ENCODE measurements at places on chromosomes 4 and X. TPM values are rescaled to one million over a fixed set of nuclear protein-coding genes. Genes with fewer than 3 reads are reported as not detected.
A peak's percentile ranks its signal among the peaks of the same experiment; 100 is the strongest.

Gene ITIH6
- total RNA-seq, result not detected

DNA sequence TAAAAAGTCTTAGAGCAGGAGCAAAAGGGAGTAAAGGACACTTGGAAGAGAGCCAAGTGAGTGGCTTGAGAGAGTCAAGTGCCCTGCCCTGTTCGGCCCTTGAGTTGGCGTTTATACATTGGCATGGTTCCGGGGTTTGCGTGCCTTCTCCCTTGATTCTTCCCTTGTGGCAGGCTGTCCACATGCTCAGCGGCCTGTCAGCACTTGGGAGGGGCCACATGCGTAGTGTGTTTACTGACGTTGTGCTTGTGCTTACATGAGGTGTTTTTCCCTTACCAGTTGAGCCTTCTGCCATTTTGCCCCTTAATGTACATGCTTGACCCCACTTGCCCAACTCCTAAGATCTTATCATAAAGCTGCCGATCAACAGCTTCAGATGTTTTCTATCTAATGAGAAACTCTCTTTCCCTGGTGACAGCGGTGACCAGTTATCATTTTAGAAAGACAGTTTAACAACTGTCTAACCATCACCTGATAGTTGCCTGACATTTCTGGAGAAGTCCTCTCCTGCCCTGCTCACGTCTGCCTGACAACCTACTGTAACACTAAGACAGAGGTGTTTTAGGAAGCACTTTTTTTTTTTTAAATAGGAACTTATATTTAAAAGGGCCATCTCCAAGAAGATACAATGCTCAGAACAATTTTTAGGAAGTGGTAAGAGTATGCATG lies 49.5 kb upstream of the GC start:
- DNase-seq, result peak; percentile 41

Gene ADRA2C
- not detected for total RNA-seq

GRCh38 chr4:80202741-80203553 lies 5.6 kb downstream of the PRDM8 start:
- DNase-seq, result peak; percentile 53

DNA sequence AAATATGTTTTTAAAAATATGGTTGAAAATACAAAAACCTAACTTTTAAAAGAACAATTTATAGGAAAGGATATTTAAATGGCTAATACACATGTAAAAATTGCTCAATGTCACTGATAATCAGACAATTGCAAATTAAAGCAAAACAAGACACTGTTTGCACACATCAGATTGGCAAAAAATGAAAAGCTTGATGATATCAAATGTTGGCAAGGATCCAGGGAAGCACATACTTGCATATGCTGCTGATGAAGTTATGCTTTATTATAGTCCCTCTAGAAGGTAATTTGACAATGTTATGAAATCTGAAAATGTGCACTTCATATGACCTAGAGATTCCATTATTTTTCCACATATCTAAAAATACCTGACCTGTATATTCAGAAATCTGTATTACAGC lies 45.7 kb upstream of the EPGN start:
- no peak for DNase-seq

Gene GRPR
- total RNA-seq, result not detected

DNA sequence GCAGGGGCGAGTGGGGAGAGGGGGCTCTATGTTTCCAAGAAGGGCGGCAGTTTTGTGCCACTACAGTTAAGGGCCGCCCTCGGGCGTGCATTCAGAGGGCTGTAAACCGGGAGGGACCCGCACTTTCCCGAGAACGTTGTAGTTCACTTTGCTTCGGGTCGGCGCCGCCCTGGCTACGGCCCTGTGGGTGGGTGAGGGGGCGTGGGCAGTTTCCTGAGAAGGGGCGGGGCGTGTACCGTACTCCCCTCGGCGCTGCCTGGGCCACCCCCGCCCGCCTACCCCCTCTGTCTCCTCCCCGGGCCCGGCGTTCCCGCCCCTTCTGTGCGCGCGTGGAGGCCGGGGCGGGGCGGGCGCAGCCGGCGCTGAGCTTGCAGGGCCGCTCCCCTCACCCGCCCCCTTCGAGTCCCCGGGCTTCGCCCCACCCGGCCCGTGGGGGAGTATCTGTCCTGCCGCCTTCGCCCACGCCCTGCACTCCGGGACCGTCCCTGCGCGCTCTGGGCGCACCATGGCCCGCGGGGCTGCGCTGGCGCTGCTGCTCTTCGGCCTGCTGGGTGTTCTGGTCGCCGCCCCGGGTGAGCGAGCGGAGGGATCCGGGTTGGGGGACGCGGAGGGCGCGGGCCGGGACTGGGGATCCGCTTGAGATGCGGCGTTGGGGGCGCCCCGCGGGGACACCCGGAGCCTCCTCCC lies at the start of gene CD99:
Gene CD99 (plus strand): TSS at position 440 of the 687 bp plus-strand sequence. CDS start 66 bp downstream, at position 506.
- peak; percentile 96 for DNase-seq

Gene HSFX4
- not detected for total RNA-seq

GRCh38 chr4:110216129-110216528 lies 17.7 kb upstream of the ELOVL6 start:
- DNase-seq, result no peak

Gene CENPVL1
- not detected for total RNA-seq

GRCh38 chr4:141121768-141122454 lies 11.4 kb downstream of the RNF150 start:
- no peak for DNase-seq

DNA sequence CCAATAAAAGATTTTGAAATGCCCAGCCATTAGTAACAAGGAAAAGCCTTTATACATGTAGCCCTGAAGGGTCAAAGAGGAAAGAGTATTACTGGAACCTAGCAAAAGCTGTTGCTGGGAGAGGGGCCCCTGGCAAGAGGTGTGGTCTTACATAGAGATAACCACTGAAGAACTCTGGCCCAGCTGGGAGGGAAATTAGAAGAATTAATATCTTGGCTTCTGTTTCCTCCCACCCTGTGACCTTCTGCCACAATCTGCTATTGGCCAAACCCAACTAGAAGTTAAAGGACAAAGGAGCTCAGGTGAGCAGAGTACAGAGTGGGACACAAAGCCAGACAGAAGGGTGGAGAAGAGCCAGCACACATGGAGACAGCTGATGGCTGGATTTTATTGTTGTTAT lies 39.3 kb upstream of the CCNG2 start:
- DNase-seq, result no peak

Gene NAT8L
- 1.9 TPM for total RNA-seq

GRCh38 chr4:560731-561291 lies 15.3 kb downstream of the TMEM271 start:
- no peak for DNase-seq

DNA sequence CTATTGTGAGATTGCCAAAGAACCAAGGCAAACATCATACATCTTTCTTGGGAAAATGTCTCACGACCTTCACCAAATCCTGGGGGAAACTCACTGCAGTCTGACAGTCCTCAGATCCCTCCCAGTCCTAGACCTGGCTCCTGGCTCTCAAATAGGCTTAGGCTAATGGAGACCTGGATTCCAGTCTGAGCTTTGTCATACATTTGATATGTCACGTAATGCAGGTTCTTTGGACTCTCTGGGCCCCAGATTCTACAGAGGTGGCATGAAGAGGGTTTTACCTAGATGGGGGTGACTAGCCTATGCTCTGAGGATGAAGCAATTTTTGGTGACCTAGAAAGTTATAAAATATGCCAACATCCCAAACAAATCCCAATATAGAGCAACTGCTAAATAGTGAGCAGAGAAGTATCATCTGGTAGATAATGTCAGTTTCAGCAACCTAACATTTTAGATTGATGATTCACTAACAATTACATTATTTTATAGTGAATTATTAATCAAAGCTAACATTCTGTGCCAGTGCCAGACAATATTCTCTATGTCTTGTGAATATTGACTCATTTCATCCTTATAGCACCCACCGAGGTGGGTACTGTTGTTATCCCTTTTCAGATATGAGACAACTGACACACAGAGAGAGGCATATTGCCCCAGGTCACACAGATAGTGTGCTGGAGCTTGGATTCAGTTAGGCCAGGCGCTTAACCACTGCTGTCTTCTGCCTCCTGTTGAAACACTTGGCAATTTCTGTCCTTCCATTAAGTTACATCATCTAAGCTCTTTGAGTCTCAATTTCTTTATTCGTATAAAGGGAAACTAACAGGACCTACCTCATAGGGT lies 195.4 kb upstream of the MAMLD1 start:
- DNase-seq, result no peak

Gene APELA
- not detected for total RNA-seq

Gene TRIM60
- total RNA-seq, result not detected

DNA sequence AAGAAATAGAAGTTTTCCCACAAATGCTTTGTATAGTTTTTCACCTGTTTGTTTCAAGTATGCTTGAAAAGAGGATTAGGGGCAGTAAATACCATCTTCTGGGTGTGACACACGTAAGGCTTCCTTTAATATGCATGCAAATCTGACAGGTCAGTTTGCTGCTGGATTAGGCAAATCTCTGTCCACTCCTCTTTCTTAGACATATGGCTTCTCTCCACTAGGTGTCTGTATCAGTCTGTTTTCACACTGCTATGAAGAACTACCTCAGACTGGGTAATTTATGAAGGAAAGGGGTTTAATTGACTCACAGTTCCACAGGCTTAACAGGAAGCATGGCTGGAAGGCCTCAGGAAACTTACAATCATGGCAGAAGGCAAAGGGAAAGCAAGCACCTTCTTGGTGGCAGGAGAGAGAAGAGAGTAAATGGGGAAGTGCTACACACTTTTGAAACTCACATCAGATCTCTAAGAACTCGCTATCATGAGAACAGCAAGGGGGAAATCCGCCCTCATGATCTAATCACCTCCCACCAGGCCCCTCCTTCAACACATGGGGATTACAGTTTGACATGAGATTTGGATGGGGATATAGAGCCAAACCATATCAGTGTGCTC lies 66.9 kb downstream of the TAB3 start:
- no peak for DNase-seq

DNA sequence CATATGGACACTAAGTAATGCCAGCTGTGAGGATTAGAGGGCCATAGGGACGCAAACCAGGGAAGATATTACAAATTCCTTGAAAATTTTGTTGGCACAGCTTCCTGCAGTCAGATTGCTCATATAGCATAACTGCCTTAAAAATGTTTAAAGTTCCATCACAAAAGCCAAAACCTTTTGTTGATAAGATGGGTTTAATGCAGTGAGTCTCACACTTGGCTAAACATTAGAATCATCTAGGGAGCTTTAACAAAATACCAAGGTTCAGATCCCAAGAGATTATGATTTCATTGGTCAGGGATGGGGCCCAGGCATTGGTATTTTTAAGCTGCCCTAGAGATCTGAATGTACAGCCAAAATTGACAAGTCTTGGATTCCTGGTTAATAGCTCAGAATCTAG lies 376.5 kb upstream of the MAD2L1 start:
- DNase-seq, result no peak

- DNase-seq, result no peak
Measured at GRCh38 chr4:56139241-56139827, 190.6 kb downstream of the CEP135 start.

DNA sequence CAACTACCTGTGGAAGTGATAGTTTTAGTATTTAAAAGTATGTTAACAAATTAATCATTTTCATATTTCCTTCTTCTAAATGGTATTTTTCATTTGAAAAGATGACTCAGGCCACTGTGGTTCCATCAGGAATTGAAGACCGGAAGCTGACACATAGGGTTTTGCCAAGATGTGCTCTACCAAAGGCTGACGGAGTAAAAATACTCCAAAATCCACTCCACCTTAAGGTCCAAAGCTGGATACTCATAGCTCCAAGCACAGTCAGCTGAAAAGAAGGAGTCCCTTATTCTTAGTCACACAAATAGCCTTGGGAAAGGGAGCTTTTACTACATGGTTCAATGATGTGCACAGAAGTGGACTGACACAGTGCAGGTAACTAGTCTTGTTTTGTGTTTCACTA lies 472.0 kb downstream of the ARAP2 start:
- no peak for DNase-seq

- no peak for DNase-seq
Measured at GRCh38 chr4:98242538-98242937, 18.6 kb upstream of the RAP1GDS1 start.

DNA sequence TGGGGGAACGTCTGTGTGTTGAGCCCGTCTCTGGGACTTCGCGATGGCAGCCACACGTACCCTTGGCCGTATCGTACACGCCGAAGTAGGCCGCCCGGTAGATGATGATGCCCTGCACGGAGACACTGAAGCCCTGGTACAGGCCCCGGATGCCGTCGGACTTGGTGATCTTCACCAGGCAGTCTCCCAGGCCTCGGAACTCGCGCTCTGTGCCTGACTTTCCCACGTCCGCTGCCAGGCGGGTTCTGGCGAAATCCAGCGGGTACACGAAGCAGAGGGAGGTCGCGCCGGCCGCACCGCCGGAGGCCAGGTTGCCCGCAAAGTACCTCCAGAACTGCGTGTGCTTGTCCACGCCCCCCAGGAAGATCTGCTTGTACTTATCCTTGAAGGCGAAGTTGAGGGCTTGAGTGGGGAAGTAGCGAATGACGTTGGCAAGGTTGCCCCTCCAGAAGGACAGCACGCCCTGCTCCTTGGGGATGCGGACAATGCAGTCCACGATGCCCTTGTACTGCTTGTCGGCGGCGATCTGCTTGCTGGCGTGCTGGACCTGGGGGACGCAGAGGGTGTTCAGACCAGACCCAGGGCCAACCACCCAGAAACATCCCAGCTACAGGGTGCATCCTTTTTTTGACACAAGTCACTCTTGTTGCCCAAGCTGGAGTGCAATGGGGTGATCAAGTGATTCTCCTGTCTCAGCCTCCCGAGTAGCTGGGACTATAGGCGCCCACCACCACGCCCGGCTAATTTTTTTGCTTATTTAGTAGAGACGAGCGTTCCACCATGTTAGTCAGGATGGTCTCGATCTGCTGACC lies 2.5 kb downstream of the SLC25A6 start:
- no peak for DNase-seq

DNA sequence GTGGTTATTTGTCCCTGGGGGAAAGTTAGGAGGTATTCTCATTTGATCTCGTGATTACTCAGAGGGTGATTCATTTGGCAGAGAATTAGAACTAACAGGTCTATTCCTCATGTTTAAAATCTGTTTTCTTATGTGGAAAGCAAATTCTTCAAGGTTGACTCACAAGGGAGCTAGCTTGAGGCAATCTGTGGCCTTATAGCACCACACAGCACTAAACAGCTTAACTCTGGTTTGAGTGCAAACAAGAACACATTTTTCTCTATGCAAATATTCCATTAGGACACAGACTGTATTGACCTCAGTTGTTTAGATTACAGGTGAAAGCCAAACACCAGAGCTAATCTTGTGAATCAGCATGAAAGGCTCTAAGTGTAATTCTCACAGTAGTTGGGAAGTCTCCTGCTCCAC lies 694.4 kb upstream of the POU3F4 start:
- DNase-seq, result no peak

- DNase-seq, result no peak
Measured at GRCh38 chrX:30858098-30858497, 31.0 kb downstream of the TAB3 start.

DNA sequence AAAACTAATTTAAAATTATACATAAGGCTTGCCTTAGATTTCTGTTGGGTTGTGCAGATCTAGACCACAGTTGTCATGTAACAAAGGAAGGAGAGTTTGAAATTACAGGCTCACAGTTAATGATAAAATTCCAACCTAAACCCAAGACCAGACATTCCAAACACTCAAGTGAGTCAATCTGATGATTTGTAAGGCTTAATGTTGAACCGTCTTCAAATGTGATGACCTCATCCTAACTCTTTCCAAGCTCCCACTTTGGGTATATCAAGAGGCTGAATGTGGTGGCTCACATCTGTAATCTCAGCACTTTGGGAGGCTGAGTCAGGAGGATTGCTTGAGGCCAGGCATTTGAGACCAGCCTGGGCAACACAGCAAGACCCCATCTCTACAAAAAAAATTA lies 149.2 kb downstream of the TBL1X start:
- DNase-seq, result no peak

- DNase-seq, result no peak
Measured at GRCh38 chr4:176363072-176363471, 43.3 kb downstream of the SPCS3 start.

Data from transverse colon (tissue), 4 donors.